ENCODE measurements at places on chromosomes 12 and 14.

DNA sequence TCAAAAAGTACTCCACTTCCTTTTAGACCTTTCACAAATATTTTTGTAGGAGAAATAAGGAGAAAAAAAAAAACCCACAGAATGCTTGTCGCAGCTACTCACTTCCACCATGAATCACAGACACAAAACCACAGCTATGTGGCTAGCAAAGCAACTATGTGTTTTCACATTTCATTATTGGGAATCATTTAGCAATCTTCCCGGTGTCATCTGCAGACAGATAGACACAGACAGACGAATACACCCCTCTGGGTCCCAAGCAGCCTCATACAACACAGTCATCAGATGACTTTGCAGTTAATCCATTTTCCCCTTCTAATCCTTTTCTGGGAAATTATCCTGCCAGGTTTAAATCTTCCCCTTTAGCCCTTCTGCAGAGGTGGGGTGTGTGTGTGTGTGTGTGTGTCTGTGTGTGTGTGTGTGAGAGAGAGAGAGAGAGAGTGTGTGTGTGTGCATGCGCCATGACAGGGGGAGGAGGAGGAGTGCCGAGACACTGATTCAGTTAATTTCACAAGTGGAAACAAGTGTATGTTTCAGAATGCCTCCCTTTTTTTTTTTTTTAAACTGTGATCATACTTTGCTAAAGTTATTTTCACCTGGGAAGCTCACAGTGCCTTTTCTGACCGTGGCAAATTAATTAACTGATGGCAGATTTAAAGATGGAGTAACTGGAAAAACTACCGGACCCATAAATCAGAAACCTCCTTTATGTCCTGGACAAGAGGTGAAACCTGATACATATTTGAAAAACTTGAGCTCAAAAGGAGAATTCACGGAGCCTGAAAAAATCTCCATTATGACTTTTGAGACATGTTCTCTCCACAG lies 39.9 kb downstream of the LTBP2 start:
- peaks cover 28% of the 10 kb centered on the region for H3K27me3 ChIP-seq
- no peak for DNase-seq
- no peak overlapping the region for H3K4me3 ChIP-seq
- no peaks in the 10 kb centered on the region for H3K36me3 ChIP-seq
- peaks cover 39% of the 10 kb centered on the region for H3K4me1 ChIP-seq

GRCh38 chr12:53454707-53455106 lies 2.8 kb downstream of the PCBP2 start:
- DNase-seq: no peak
- no peaks in the 10 kb centered on the region for H3K27me3 ChIP-seq
- peaks cover 41% of the 10 kb centered on the region for H3K36me3 ChIP-seq
- no peak overlapping the region for H3K4me3 ChIP-seq

GRCh38 chr14:20427231-20428009 lies 8.5 kb downstream of the KLHL33 start:
- H3K4me3 ChIP-seq: no peak overlapping the region
- no peaks in the 10 kb centered on the region for H3K27me3 ChIP-seq
- peak overlapping the region; percentile 28 for H3K27ac ChIP-seq
- no peaks in the 10 kb centered on the region for H3K36me3 ChIP-seq
- DNase-seq: no peak

- H3K4me1 ChIP-seq: no peaks in the 10 kb centered on the region
- H3K27me3 ChIP-seq: no peaks in the 10 kb centered on the region
- no peak for DNase-seq
These were observed 71.7 kb downstream of the PTPRO start for GRCh38 chr12:15393995-15394394.

- H3K27me3 ChIP-seq: no peaks in the 10 kb centered on the region
- H3K4me3 ChIP-seq: no peak overlapping the region
- no peak overlapping the region for H3K27ac ChIP-seq
- DNase-seq: no peak
- no peaks in the 10 kb centered on the region for H3K4me1 ChIP-seq
These were observed 28.8 kb downstream of the CLMN start for GRCh38 chr14:95290871-95291431.

DNA sequence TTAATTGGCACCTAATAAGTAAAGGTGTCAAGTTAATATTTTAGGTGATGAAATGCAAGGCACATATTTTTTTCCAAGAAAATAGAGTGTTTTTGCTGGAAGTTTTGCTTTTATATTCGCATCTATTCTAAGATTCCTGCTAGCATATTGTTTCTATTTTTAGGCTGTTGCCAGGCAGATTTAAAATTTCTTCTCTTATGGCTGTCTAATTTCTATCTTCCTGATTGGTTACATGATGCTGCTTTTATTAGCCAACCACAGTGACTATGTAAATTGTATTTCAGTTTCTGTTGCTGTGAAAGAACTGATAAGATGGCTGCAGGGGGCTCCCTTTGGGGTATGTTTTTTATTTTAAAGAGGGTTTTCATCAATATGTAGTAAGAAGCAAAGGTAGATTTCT lies 42.7 kb downstream of the ATF7IP start:
- H3K27ac ChIP-seq: no peak overlapping the region
- peaks cover 78% of the 10 kb centered on the region for H3K4me1 ChIP-seq
- H3K36me3 ChIP-seq: no peaks in the 10 kb centered on the region
- H3K27me3 ChIP-seq: no peaks in the 10 kb centered on the region
- no peak overlapping the region for H3K4me3 ChIP-seq
- DNase-seq: no peak

- peak overlapping the region; percentile 61 for H3K4me3 ChIP-seq
- DNase-seq: peak; percentile 88
- H3K4me1 ChIP-seq: peaks cover 97% of the 10 kb centered on the region
- H3K27ac ChIP-seq: peak overlapping the region; percentile 62
These were observed 12.3 kb downstream of the CCDC88C start for GRCh38 chr14:91405241-91405721.

DNA sequence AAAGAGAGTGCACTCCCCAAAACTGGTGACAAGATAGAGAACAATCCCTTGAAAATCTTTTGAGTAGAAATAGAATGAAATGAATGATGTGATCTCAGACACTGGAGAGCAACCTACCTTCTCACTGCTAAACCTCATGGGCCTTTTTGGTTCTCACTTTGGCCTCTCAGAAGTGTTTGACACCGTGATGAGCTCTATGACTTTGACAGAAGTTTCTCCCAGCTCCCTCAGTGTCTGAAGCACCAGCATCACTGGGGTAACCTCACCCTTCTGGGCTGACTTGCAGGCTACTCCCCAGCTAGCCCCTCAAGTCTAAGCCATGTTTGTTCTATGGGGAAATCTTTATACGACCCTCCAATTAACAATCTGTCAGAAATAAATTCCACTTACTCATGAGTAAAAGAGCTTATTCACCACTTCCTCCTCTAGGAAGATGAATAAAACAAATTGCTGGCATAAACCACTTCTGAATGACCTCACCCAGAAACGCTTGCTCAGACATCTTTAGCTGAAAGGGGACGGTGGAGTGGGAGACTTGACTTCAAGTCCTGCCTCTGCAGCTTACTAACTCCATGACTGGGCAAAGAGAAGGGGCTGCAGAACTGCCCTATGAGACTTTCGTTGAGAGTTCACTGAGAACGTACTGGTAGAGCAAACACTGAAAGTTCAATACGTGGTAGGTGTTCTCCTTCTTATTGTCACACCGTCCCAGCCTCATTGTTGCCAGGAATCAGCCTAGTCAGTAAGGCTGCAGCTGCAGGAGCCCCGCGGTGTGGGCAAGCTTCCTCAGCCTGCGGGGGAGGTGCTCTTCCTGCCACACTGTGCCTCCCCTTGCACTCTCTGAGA lies 46.5 kb downstream of the ST8SIA1 start:
- no peaks in the 10 kb centered on the region for H3K27me3 ChIP-seq
- H3K27ac ChIP-seq: no peak overlapping the region
- no peak overlapping the region for H3K4me3 ChIP-seq
- no peaks in the 10 kb centered on the region for H3K36me3 ChIP-seq

- no peaks in the 10 kb centered on the region for H3K27me3 ChIP-seq
- H3K4me1 ChIP-seq: no peaks in the 10 kb centered on the region
- no peak overlapping the region for H3K27ac ChIP-seq
- no peak for DNase-seq
- H3K36me3 ChIP-seq: no peaks in the 10 kb centered on the region
These were observed 40.1 kb upstream of the EVL start for GRCh38 chr14:100025111-100025510.

DNA sequence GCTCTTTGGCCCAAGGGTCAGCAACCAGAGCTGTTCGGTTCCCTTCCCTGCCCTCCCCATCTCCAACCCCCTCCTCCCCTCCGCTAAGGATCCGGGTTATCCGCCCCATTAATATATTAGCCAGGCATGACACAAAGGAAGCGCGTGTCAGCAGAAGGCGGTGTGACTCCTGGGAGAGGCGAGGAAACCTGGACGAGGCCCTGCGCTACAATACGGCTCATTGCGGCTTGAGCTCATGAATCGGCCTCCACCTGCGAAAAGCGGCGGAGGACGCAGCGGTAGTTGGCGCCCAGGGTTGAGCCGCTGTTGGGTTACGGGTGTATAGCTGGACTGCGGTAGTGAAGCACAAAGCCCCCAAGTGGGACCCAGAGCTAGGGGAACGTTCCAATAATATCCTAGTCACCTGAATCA lies 9.9 kb downstream of the FOXA1 start:
- no peaks in the 10 kb centered on the region for H3K36me3 ChIP-seq
- H3K27me3 ChIP-seq: peaks cover 11% of the 10 kb centered on the region
- no peaks in the 10 kb centered on the region for H3K4me1 ChIP-seq
- no peak overlapping the region for H3K27ac ChIP-seq
- H3K4me3 ChIP-seq: no peak overlapping the region
- DNase-seq: no peak

- no peak overlapping the region for H3K4me3 ChIP-seq
- peak overlapping the region; percentile 38 for H3K27ac ChIP-seq
- no peaks in the 10 kb centered on the region for H3K36me3 ChIP-seq
- DNase-seq: no peak
- peaks cover under 1% of the 10 kb centered on the region for H3K27me3 ChIP-seq
These were observed 13.5 kb upstream of the TNFAIP2 start for GRCh38 chr14:103109535-103110441.

GRCh38 chr12:131949431-131950181 lies at the start of gene EP400:
Gene EP400, plus strand, starts transcription at chr12:131949942. Its CDS starts 10,678 bp downstream, at chr12:131960620.
- peak within 1 kb of the TSS; percentile 69 for H3K27ac ChIP-seq
- H3K36me3 ChIP-seq: no peaks in the 10 kb centered on the region
- no peaks in the 10 kb centered on the region for H3K27me3 ChIP-seq
- H3K4me1 ChIP-seq: peaks cover 35% of the 10 kb centered on the region
- DNase-seq: peak; percentile 95

DNA sequence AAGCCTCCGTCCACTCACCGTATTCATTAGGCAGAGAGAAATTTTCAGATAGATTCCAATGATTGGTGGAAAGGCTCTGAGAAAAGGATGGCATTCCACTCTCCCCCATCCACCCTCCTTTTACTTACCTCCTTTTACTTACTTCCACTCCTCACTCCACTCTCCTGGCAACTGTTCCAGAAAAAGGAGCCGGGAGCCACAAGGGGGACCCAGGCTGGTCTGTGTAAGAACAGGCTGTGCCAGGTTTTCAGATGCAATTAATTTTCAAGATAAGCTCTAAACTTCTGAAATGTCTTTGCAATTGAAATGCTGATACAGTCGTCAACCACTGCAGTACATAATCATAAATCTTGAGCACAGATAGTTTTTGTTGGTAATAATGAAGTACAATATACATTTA lies 248.8 kb downstream of the ANO6 start:
- DNase-seq: no peak
- H3K27ac ChIP-seq: no peak overlapping the region
- peaks cover 5% of the 10 kb centered on the region for H3K4me1 ChIP-seq
- no peaks in the 10 kb centered on the region for H3K27me3 ChIP-seq

GRCh38 chr12:80924437-80924836 lies 13.3 kb downstream of the LIN7A start:
- H3K4me1 ChIP-seq: no peaks in the 10 kb centered on the region
- no peak overlapping the region for H3K4me3 ChIP-seq
- no peak for DNase-seq
- H3K27me3 ChIP-seq: no peaks in the 10 kb centered on the region

DNA sequence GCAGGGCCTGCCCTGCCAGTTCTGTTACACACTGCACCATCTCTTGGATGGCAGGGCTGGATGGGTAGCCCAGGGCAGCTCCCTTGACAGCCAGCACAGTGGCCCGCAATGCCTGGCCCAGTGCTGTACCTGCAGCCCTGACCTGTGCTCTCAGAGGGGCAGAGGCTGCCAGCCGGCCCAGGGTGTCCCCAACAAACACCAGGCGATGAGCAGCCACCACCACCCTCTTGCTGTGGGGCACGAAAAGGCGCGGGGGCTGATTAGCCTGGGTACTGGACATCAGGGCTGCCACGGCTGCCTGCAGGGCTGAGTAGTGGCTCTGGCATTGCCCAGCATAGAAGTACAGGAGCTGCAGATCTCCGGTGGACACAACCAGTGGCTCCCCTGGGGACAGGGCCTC lies 4.6 kb upstream of the SLC22A17 start:
- no peak overlapping the region for H3K4me3 ChIP-seq
- DNase-seq: no peak
- no peaks in the 10 kb centered on the region for H3K4me1 ChIP-seq

DNA sequence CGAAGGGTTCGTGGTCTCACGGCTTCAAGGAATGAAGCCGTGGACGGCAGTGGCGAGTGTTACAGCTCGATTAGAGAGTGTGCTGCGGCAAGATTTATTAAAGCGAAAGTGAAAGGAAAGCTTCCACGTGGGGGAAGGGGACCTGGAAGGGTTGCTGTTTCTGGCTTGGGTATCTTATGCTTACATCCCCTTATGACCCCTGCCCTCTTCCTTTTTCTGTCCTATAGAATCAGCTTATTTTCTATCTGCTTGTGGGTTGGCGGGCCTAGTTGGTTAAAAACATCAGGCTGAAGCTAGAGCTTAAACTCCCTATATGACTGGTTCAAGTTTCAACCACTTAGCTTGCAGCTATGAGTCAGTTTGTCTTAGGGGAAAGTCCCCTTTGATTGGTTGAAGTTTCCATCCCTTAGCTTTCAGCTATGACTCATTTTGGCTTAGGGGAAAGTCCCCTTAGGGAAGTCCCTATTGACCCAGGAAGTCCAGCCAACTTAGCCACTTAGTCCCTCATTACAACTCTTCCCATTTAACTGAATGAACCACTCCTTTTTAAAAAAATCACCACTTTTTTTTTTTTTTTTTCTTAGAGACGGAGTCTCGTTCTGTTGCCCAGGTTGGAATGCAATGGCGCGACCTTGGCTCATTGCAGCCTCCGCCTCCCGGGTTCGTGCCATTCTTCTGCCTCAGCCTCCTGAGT lies 1494.7 kb upstream of the TMEM132C start:
- H3K36me3 ChIP-seq: no peaks in the 10 kb centered on the region
- H3K4me1 ChIP-seq: peaks cover 24% of the 10 kb centered on the region
- H3K27me3 ChIP-seq: no peaks in the 10 kb centered on the region
- H3K4me3 ChIP-seq: peak overlapping the region; percentile 45

DNA sequence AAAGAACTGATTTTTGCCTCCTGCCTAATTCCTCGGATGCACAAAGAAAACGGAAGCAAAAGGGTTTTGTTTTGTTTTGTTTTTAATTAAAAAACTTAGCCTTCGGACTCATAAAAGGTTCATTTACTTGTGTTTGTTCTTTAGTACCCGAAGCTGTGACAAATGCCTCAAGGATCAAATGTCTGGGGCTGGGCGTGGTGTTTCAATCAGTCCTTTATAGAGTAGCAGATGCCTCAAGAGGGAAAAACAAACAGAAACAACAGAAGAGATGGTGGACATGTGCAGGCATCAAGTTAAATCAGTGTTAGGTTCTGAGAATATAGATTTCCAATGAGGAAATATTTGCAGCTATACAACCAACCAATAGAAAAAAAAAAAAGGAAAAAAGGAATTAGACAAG lies 1.6 kb upstream of the WIF1 start:
- H3K4me3 ChIP-seq: no peak overlapping the region
- no peak for DNase-seq
- no peaks in the 10 kb centered on the region for H3K4me1 ChIP-seq
- H3K36me3 ChIP-seq: no peaks in the 10 kb centered on the region
